ENCODE measurements at places on chromosomes 4 and X. TPM values are rescaled to one million over a fixed set of nuclear protein-coding genes. Genes with fewer than 3 reads are reported as not detected.

Gene PASD1
- total RNA-seq = not detected

Gene GAGE12E
- not detected for total RNA-seq

Gene ADAMTS3
- total RNA-seq = 0.36 TPM

Gene GPR119
- not detected for total RNA-seq

Gene ADH1A
- total RNA-seq = not detected

Gene SLC16A2
- 8.7 TPM for total RNA-seq

Gene VSIG4
- total RNA-seq = 14.5 TPM

Gene CENPVL1
- not detected for total RNA-seq

Gene LIAS
- total RNA-seq = 11.2 TPM

Gene PTPN13
- total RNA-seq = 61.2 TPM

Gene GRPEL1
- 25.6 TPM for total RNA-seq

Gene PPP4R3C
- not detected for total RNA-seq

Gene TENM3
- 21.4 TPM for total RNA-seq

Gene RHOH
- 1.9 TPM for total RNA-seq

Gene NAP1L2
- total RNA-seq = 21.9 TPM

Gene DTHD1
- total RNA-seq = not detected

Gene TCEAL8
- 90.0 TPM for total RNA-seq

Gene USP27X
- 2.0 TPM for total RNA-seq

Data from prostate gland (tissue), 2 donors.